Cerebellar nuclear complex (tissue), 1 donor: ENCODE measurements at places on chromosomes 1 and 21.

DNA sequence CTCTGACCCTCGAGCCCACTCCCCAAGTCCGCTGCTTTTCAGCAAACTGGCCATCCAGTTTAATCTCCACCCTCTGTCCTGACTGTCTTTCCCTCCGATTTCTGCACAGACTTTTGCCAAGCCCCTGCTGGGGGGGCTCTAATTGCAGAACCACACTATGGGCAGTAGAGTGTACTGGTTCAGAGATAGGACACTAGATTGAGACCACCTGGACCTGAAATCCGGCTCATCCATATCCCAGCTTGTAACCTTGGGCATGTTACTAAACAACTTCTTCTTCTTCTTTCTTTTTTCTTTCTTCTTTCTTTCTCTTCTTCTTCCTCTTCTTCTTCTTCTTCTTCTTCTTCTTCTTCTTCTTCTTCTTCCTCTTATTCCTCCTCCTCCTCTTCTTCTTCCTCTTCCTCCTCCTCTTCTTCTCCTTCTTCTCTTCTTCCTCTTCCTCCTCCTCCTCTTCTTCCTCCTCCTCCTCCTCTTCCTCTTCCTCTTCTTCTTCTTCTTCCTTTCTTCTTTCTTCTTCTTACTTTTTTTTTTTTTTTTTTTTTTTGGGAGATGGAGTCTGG, 7.7 kb downstream of the LRRC71 start:
- no peak for DNase-seq

DNA sequence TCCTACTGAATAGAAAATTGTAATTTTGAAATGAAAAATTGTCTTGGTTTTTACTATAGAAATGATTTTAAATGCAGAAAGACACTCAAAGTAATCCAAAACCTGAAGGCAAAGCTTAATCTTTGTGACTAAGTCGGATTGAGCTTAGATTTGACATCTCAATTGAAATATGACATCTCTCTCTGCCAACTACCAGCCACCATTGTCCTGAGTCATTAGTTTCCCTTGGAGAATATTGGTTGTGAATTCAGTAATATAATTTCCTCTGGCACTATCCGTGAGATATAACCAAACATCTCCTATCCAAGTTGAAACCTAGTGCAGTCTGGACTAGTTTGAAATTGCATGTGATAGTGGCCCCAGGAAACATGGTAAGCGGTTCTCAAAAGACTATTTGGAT, 37.1 kb downstream of the PLA2G4A start:
- DNase-seq, result no peak

- DNase-seq, result no peak
These were observed 3.4 kb downstream of the RIPK4 start for GRCh38 chr21:41763398-41763931.

- DNase-seq, result no peak
These were observed 120.1 kb upstream of the RAVER2 start for GRCh38 chr1:64624808-64625207.

DNA sequence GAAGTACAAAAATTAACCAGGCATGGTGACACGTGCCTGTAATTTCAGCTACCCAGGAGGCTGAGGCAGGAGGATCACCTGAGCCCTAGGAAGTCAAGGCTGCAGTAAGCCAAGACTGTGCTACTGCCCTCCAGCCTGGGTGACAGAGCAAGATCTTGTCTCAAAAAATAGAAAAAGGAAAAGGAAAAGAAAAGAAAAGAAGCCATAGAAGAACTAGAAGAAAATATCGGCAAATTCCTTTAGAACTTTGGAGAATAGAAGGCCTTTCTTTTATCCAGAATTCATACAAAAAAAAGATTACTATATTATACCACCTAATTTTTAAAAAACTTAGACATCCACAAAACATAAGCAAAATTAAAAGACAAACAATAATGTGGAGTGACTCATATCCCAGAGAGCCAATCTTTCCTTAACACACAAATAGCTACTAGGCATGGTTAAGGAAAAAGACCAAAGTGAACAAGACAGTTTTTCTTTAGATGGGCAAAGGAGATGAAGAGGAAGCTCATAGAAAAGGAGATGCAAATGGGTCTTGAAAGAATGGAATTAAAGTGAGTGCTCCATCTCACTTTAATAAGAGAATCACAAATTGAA, 251.1 kb upstream of the IRF2BP2 start:
- no peak for DNase-seq

GRCh38 chr1:161781995-161782394, 15.9 kb downstream of the ATF6 start:
- DNase-seq, result no peak

DNA sequence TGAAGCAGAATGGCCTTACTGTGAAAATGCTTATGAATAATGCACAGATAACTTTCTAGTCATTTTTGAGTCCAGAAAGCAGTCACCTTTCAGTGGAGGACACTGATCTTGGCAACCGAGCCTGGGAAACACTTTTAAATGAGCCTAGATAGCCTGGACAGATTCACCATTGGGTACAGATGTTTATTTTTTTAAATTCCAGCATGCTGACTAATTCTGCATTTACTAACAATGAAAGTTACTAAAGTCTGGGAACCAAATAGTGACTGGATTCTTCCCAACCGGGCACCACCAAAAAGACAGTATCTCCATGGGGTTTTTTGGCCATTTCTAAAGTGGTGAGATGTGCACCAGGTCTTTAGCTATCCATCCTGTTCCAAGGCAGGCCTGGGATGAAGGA, 3.3 kb upstream of the FMOD start:
- DNase-seq, result no peak

DNA sequence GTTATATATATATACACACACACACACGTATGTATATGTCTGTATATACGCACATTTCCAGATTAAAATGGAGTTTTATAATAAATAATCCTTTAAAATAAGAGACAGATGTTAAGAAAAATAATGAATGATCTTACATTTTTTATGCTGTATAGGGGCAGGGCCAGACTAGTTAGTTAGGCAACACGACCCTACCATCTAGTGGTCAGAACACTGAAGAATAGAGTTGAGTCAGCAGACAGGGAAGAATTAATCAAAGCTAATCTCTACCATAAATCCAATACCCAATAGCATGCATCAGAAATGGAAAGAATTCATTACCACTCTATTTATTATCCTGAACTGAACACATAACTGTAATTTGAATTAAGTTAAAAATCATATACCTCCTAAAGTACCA, 156.7 kb downstream of the BRINP3 start:
- DNase-seq, result no peak

- no peak for DNase-seq
These were observed 190.5 kb downstream of the GABPA start for GRCh38 chr21:25925064-25925800.

- DNase-seq, result no peak
These were observed 32.9 kb downstream of the SERINC2 start for GRCh38 chr1:31445951-31446350.

DNA sequence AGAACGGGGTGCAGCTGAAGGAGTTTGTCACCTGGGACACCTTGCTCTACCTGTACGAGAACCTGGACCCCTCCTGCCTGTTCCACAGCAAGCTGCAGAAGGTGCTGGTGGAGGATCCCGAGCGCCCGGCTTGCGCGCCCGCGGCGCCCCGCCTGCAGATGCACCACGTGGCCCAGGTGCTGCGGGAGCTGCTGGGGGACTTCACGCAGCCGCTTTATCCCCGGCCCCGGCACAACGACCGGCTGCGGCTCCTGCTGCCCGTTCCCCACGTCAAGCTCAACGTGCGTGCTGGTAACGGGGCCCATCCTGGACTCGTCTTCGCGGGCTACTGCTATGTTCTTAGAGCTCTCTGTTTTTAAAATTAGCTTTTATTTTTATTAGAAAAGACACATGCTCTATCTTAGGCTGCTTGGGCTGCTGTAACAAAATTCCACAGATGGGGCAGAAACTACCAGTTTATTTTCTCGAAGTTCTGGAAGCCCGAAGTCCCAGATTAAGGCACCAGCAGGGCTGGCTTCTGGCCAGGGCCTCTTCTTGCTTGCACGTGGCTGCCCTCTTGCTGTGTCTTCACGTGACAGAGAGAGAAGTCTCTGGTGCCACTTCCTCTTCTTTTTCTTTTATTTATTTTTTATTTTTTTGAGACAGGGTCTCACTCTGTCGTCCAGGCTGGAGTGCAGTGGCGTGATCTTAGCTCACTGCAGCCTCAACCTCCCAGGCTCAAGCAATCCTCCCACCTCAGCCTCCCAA, 38.1 kb downstream of the TRPM2 start:
- no peak for DNase-seq

DNA sequence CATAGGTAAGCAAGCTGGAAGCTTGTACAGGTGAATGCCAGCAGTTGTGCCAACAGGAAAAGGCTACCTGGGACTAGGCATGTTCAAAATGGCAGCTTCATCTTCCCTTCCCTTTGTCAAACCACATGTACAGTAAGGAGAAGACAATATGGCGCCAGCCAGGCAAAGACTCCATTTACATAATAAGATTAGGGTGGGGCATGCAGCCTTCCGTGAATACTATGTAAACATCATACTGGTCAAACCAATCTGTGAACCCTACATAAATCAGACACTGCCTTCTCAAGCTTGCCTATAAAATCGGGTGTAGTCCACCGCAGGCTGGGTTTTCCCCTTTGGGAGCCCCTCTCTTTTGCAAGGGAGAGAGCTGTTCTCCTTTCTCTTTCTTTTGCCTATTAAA, 24.6 kb downstream of the ATF3 start:
- DNase-seq, result no peak

GRCh38 chr1:118947003-118947765, 41.0 kb downstream of the TBX15 start:
- no peak for DNase-seq

GRCh38 chr1:181936269-181936668, 125.2 kb downstream of the ZNF648 start:
- DNase-seq, result no peak

DNA sequence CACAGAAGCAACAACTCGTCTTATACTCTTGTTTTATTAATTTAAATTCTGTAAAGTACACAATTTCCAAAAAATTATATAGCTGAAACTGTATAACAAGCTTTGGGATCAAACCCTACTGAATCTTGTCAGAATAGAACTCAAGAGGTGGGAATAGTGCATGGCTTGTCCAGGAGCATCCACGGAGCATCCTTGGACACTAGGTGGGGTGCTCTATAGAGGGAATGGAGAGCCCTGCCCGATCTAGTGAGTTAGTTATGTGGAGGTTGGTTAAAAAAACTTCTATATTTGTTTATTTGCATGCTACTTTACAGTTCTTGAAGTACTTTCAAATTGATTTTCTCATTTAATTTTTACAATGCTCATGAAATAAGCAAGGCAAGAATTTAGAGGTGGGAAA, 28.3 kb downstream of the ROR1 start:
- DNase-seq, result no peak

- peak; percentile 40 for DNase-seq
These were observed 123.1 kb downstream of the APP start for GRCh38 chr21:26047279-26047967.

DNA sequence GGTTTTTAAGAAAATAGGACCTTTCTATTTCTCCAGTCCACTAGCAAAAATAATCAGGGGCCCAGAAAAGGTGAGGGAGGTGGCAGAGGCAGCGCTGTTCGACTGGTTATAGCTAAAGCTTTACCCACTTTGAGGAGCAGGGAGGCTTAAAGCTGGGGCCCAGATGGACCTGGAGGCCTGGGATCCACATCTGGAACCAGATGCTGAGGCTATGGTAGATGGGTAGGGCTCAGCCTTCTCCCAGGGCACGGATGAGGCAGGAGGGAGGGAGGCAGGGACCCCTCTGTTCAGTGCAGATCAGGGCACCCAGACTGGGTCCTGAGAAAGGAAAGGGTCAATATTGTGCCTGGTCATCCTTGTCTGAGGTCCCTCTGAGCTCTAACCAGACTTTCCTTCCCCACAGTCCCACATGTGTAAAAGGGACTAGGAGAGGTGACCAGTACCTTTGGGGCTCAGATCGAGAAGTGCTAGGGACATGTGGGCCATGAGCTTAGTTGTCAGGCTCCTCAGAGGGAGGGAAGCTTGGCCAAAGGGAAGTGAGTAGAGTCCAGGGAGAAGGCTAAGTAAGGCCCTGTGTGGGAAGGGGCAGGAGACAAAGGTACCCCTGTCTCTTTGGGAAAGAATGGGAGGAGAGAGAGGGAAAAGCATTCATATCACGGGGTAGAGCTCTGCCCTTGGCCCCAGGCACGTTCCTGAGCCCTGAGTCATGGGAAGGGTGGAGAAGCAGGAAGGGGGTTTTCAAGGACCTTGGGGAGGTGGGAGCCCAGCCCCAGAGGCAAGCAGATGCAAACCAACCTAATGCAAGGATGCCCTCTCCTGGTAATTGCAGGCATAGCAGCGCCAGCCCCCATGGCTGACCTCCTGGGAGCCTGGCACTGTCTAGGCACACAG, 15.4 kb downstream of the LMNA start:
- DNase-seq, result no peak

DNA sequence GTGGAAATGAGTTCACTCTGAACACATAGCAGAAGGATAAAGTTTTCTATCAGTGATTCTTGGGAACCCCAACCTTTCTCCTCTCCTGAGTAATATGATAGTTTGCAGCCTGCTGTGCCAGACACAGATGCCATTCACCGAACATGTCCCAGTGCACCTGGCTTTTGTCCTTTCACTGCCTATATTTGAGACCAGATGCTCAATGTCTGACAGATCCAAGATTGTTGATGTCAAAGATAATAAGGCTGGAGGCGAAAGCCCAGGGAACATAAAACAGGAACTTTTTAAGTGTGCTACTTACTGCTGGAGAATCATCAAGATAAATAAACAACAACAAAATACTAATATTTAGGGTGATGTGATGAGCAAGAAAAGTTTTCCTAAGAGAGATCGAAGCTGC, 139.3 kb downstream of the TIAM1 start:
- no peak for DNase-seq

DNA sequence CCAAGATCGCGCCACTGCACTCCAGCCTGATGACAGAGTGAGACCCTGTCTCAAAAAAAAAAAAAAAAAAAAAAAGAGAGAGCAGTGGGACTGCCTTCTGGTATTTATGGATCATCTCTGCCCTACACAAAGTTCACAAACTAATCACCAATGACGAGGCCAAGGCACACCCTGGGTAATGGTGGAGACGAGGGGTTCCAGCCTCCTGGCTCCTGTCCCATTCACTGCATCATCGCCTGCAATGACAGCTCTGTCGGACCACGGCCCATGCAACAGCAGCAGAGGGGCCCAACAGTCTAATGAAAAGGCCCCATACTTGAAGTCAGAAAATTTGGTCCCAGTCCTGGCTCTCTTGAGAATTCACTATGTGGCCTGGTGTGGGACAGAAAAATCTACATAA, 2.9 kb upstream of the BTG2 start:
- no peak for DNase-seq

DNA sequence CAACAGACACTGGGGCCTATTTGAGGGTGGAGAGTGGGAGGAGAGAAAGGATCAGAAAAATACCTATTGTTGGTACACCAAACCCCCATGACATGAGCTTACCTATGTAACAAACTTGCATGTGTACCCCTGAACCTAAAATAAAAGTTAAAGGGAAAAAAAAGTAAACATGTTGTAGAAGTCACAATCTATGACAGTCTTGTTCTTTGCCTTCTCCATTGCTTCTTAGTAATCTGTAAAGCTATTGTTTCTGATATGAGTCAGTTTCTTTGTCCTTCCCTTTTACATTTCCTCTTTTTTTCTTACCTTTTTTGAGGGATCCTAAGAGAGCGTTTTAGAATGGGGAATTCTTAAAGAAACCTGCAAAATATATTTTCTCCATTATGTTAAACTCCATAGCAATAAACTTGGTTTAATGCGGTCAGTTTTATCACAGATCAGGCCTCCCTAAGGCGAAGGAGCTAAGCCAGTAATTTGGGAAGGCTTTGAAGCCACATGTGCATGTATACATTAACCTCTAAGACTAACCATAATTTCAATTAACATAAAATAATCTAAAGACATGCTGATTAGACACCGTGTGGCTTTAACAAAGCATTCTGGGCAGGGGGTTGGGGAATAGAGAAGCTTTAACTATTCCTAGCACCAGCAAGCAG, 77.8 kb upstream of the C1orf105 start:
- no peak for DNase-seq
